ENCODE measurements at places on chromosomes 1 and 21. TPM values are rescaled to one million over a fixed set of nuclear protein-coding genes. Genes with fewer than 3 reads are reported as not detected.

GRCh38 chr1:202014915-202015661, 4.7 kb downstream of the ELF3 start:
- no peak for DNase-seq

Gene GNG4
- 11.0 TPM for total RNA-seq

DNA sequence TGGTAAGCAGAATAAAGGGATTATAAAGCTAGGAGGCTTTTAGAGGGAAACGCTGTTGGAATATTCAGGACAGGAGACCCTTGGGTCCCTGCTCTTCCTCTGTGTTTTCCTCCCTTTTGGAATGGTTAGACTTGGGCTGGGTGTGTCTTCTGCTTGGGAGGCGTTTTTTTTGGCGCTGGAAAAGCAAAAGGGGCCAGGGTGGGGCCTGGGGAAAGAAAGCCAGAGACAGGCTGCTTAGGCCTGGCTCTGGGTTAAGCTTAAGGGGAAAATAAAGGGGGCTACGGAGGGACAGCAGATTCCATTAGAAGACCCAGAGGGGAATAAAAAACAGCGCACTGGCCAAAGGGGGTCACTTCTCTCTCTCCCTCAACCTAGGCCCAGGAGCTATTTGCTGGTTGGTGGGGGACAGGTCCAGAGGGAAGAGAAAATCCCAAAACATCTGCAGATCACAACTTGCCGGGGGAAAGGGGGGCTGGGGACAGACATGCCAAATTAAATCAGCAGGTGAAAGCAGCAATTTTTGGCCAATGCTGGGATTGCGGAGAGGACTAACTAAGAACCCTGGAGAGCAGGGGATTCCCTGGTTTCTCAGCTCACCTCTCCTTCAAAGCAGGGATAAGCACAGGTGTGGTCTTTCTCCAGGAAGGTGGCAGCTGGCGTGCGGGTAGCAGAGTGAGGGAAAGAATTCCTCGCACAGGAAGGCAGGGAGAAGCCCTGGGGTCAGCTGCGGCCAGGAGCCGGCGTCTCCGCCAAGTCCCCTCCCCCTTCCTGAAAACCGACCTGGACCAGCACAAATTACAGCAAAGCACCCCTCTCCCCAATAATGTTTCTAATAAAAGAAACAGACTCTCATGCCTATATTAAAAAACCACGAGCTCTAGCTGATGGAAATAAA, 82.2 kb upstream of the AK4 start:
- DNase-seq = no peak

DNA sequence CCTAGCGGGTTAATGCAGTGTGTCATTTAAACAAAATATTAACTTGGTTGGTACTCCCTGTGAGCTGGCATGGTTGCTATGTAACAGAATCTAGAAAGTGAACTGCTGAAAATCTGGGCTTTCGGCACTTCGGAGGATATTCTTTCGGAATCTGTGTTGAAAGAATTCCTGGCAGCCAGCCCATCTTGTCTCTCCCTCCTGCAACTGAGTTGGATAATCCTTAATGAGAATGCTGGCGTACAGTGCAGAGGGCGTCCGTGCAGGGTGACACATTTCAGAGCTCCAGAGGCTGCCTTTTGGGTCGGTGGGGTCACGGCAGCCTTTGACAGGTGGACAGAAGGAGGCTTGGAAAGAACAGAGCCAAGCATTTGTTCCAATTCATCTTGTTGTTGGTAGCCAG, 3.7 kb downstream of the KAZN start:
- DNase-seq = peak; percentile 75

Gene NENF
- 59.5 TPM for total RNA-seq

Gene ASPM
- 72.2 TPM for total RNA-seq

DNA sequence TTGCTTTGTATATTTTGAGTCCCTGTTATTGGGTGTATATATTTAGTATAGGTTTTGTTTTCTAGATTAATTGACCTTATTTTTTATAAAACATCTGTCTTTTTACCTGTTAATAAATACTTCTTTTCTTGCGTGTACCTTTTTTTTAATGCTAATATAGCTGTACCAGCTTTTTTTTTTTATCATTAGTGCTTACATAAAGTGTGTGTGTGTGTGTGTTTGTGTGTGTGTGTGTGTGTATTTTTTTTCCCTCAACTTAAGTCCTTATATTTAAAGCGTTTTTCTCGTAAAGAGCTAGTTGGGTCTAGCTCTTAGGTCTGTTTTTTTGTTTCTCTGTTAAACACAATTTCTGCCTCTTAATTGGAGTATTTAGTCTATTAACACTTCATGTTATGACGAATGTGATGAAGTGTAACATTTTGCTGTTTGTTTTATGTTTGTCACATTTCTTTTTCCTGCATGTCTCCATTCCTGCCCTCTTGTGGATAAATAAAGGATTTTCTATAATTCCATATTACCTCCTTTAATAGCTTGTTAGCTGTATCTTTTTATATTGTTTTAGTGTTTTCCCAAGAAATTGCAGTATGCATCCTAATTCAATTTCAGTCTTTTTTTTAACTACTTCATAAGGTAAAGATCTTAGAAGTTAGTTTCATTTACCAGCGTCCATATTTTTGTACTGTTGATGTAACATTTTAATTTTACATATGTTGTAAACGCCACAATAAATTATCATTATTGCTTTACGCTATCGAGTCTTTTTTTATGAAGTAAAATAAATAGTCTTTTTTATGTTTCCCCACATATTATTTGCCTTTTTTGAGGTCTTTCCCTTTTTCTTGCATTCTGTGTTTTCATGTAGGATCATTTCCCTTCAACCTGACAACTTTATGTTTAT, 4.3 kb downstream of the PRMT2 start:
- peak; percentile 50 for DNase-seq

GRCh38 chr1:20143318-20143717, 4.2 kb downstream of the PLA2G2F start:
- DNase-seq = no peak

GRCh38 chr1:84298328-84298683, 3.2 kb upstream of the SAMD13 start:
- DNase-seq = peak; percentile 68

- DNase-seq = no peak
These were observed at the start of gene UBL4B for GRCh38 chr1:110112143-110112542. Gene UBL4B, plus strand, starts transcription at chr1:110112443. Its CDS starts 92 bp downstream, at chr1:110112535.

All from A673 (cell line).